Activated T-cell treated with anti-CD3 and anti-CD28 coated beads for 48 hours (primary cell): ENCODE measurements at places on chromosomes 12 and 14.

DNA sequence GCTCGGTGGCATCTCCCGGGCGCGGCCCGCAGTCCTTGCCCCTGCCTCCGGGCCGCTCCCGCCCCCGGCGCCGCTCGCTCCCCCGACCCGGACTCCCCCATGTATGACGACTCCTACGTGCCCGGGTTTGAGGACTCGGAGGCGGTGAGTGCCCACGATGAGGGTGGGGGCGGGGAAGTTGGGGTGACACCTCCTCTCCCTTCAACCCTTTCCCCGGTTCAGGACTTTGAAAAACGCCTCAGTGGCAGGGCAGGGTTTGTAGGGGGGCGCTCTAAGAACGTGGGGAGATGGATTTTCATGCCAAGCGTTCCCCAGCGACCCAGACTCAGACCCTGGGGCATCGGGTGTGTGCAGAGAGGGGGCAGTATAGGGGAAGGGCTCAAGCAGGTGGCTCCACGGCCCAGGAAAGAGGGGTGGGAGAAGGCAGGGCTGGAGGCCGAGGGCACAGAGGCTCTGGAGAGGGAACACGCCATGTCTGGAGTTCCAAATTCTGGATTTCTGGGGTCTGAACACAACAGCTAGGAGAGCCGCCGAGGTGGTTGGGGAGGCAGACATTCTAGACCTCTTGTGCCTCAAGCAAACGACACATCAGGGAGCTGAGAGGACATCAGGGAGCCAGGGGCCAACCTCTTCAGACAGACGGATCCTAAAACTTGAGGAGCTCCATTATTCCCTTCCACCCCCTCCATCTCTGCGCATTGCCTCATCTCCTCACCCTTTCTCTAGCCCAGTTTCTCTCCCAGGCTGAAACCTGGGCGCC lies 715 bp downstream of the CACNB3 start:
- no peak for DNase-seq

- DNase-seq: no peak
Observed at GRCh38 chr12:109671502-109671901, 42.1 kb upstream of the FAM222A start.

DNA sequence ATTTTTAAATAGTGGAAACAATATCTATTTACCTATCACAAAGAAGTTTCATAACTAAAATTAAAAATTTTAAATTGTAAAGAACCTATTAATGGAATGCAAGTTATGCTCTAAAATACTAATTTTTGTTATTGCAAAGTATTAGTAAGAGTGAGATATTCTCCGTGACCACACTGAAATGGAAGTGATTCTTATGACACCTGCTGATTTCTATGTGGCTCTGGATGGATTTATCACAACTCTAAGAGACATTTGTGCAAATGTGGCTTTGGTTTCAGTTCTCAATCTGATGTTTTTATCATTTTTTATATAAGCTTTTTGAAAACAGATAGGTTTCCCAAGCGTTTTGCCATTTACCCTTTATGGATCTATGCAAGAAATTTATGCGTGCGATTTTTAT lies 497.8 kb downstream of the NAV3 start:
- DNase-seq: no peak

- DNase-seq: no peak
Observed at GRCh38 chr14:53925201-53925766, 31.3 kb downstream of the BMP4 start.

DNA sequence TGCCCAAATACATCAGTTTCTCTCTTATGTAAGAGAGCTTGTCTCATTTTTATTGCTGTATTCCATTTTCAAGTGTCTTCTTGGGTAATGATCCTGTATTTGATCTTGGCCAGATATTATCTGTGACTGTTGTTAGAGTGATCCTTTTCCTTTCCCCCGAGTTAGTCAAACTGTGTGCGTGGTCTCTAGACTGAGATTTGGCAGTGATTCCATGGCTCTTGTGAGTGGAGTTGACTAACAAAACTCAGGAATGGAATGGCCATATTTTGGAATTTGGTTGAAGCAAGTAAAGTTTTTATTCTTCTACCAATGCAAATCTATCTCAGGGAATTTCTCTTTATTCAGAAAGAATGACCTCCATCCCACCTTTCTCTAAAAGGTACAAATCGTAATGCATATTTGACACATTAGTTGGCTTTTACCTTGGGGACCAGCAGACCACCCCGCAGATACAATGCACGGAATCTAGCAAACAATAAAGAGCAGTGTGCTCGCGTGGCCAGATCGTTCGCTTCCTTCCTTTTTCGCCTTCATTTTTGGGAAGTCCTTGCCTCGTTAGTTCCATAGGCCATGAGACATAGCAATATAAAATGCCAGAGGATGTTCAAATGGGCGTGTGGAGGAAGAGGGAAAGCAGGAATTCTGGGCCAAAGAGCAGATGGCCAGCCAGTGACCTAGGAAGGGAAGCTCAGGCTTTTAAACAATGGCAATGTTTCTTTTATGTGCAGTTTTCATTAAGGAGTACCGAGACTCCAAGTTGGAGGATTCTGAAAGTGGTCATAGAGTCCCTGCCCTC lies 24.4 kb downstream of the ETV6 start:
- no peak for DNase-seq

GRCh38 chr12:11622876-11623281 lies 26.6 kb upstream of the ETV6 start:
- DNase-seq: no peak

- no peak for DNase-seq
Observed at GRCh38 chr14:64266239-64266638, 27.9 kb downstream of the ESR2 start.

DNA sequence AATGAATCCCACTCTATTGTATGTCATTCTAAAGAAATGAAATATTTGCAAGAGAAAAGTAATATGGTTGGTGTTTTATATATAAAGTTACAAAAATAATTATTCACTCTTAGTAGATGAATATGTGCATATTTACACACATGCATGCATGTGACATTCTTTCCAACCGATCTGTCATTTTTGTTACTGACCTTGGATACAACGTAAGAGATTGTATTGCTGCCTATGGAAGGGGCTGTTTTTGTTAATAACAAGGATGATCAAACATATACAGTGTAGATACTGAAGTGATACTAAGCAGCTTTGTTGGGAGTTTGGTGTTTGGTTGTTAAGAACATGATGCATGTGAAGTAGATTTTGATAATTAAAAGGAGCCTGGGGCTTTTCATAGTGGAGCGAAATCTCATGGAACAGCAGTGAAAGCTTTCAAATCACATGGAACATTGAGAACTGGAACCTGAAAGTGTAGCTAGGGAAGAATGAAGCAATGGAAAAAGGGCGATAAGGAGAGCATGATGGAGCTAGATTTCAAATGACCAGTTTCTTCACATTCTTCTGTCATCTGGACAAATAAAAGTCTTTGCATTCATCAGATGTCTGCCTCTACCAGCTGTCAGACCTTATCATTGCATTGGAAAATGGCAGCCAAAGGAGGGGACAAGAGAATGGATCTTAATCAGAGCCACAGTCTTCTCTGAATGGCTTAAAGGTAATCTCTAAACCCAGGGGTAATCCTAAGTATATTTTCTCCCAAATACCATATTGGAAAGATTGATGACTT lies 10.0 kb downstream of the BORCS5 start:
- DNase-seq: no peak

DNA sequence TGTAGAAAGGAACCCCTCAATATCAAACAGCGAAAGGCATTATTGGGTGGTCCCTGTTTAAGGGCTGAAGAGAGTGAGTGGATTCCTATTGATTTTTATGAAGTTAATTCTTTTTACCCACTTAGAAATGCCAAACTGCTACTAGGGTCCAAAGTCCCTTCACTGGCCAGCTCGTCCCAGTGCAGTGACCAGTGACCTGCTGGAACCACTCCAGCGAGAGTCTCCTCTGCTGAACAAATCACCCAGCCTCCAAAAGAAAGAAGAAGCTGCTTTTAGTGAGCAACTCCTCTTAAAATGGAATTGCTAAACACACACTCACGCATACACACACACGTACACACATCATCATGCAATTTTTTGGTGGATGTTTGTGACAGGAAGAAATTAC lies 198.2 kb upstream of the PLEKHG7 start:
- no peak for DNase-seq

GRCh38 chr14:97013878-97014277 lies 216.7 kb downstream of the VRK1 start:
- DNase-seq: no peak

GRCh38 chr14:64974563-64974962 lies 2.4 kb upstream of the RAB15 start:
- no peak for DNase-seq

DNA sequence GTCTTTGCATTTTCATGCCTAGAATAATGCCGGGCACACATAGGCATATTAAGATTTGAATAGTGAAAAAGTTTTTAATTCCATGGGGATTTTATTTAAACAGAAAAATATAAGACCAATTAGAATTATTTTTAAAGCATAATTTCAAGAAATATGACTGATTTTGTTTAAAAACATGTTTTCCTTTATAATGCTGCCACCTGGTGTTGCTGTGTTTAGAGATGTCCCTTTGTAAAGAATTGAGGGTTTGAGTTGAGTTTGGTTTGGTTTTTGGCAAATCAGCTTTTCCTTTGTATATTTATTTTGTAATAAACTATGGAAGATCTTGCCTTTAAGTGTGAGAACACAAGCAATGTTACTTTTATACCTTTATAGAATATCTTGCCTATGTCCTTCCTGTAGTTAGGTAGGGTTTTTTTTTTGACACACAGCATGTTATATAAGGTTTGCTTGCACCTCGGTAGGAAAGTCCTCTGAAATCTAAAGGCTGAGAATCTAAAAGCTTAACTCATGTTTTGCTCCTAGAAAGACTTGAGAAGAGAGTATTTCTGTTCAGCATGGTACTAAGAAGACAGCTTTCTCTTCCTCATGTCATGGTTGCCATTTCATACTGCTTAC lies 31.4 kb upstream of the SNAPC1 start:
- no peak for DNase-seq

GRCh38 chr14:69263364-69263763 lies 3.4 kb downstream of the GALNT16 start:
- DNase-seq: no peak

GRCh38 chr14:96098999-96099335 lies 59.8 kb downstream of the C14orf132 start:
- no peak for DNase-seq

DNA sequence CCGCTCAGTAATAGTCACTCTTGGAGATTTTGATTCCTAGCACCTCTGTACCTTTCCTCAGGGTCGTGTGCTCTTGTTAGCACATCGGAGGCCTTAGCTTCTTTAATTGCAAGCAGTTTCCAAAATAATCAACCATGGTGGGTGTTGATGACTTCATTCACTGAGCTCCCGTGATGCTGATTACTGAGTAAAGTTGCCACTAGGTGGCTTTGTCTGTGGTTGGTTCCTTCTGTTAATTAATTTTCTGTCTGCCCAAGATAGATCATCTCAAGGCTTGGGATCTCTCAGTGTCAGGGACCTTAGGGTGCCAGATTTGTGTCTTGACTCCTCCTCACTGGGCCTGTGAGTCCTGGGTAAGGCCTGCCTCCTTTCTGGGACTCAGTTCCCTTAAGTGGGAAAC lies 54.3 kb downstream of the PTPN11 start:
- no peak for DNase-seq

DNA sequence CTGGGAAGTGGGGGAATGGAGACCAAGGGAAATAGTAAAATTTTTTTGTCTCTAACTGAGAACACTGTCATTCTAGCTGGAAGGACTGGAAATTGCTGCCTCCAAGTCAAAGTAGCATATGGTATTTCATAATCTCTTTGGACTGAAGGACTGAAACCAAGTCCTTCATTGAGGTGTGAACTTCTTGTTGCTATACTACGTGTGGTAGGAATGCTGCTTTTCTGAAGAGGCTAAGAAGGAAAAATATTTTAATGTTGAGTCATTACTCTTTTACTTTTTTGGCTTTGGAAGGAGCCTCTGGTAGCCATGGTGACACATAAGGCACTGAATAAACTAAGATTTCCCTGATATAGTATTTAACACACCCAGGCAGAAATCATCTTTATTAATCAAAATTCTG lies 465.4 kb downstream of the NPAS3 start:
- DNase-seq: no peak

DNA sequence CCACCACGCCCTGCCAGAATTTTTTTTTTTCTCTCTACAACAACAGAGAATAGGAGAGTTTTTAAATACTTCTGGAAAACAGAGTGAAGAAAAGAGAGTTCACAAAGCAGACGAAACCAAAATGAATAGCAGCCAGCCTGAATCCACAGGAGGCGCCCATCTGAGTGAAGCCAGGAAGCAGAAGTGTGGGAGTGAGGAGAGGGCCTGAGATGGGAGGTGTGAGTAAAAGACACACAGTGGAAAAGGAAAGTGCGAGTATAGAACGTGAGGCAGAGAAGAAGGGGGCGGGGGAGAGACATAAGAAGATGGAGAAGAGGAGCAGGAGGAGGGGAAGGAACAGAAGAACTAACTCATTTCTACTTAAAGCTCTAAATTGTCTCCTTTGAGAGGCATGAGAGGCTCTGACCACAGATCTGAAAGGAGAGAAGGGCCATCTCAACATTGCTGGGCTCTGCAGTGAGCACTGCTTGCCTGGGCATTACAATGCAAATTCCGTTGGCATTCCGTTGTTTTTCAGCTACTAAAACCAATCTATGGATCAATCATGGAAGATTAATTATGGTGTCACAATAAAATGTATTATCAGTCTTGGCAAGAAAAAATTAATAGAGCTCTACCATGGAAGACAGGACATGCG lies 140.1 kb upstream of the CPSF6 start:
- DNase-seq: no peak

DNA sequence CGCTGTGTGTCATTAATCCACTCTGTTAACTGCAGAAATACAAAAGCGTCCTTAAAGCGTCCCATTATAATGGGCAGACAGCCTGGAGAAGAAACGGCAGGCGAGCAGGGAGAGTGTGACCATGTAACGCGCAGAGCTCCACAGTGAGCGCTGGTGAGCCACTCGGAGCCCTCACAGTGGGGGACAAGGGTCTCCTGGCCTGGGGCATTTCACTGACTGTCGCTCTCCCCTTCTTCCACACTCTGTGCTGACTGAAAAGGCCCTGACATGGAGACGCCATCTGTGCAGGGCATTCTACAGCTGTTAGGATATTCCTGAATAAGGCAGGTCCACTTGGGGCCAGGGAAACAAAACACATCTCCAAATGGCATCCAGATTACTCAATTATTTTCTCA lies 24.2 kb downstream of the CCDC92 start:
- DNase-seq: no peak

GRCh38 chr12:87728931-87729593 lies 300.1 kb downstream of the C12orf50 start:
- no peak for DNase-seq

GRCh38 chr12:117114784-117115183 lies 15.6 kb upstream of the TESC start:
- DNase-seq: no peak

- DNase-seq: no peak
Observed at GRCh38 chr12:131355361-131356245, 355.3 kb upstream of the SFSWAP start.

DNA sequence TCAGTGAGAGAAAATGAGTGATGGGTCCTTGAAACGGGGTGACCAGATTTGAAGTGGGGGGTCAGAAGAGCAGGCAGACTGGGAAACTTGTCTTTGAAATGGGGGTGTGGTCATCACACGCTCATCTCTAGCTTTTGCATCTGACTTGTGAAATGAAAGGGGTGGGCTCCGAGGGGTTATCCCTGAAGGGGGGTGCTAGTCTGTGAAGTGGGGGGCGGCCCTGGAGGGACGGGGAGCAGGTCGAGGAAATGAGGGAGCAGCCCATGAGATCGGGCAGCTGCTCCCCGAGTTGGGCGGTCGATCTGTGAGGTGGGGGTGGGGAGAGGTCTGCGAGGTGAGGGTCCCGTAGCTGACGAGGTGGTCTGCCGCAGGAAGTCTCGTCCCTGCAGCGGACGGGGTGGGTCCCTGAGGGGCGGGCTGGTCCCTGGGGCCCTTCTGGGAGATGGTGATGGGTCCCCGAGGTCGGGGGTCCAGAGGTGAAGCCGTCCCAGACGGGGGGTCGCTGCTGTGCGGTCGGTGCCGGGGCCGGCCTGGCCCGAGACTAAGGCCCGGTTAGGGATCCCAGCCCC lies 542 bp downstream of the PXN start:
- no peak for DNase-seq
